LHCN-M2 (cell line): ENCODE measurements at places on chromosomes 1 and 21. TPM values are rescaled to one million over a fixed set of nuclear protein-coding genes. Genes with fewer than 3 reads are reported as not detected.

The OR2T35 gene
- not detected in 2 replicates for total RNA-seq

- no peak for DNase-seq
Observed at GRCh38 chr21:36992671-36993070, 13.8 kb upstream of the RIPPLY3 start.

DNA sequence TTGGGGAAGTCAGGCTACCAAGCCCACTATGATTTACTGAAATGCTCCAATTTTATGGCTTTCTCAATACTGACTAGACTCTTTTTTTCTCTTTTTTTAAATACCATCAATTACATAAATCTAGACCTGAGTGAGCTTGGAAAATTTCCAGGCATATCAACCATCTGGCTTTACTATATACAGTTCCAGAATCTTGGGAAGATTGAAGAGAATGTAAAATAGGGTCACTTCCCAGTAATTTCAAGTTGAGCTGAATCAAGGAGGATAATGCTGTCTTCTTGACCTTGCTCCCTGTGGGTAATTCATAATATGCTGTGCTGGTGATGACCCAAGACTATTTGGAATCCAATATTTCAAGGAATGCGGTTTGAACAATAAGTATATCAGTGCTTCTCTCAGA lies 108.1 kb downstream of the MAP3K21 start:
- DNase-seq = no peak

GRCh38 chr1:40477678-40478053 lies 576 bp downstream of the ZFP69 start:
- peak; percentile 13 for DNase-seq

DNA sequence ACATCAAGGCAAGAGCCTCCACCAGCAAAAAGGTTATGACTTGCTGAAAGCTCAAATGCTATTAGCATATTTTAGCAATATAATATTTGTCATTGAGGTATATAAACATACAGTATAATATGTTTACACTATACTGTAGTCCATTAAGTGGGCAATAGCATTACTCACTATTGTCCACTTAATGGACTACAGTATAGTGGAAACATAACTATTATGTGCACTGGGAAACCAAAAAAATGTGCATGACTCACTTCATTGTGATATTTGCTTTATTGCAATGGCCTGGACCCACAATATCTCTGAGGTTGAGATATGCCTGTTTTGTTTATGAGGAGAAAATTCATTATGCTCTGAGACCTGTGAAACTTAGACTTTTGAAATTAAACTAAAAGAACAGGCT lies 300.0 kb downstream of the BARHL2 start:
- DNase-seq = peak; percentile 15

DNA sequence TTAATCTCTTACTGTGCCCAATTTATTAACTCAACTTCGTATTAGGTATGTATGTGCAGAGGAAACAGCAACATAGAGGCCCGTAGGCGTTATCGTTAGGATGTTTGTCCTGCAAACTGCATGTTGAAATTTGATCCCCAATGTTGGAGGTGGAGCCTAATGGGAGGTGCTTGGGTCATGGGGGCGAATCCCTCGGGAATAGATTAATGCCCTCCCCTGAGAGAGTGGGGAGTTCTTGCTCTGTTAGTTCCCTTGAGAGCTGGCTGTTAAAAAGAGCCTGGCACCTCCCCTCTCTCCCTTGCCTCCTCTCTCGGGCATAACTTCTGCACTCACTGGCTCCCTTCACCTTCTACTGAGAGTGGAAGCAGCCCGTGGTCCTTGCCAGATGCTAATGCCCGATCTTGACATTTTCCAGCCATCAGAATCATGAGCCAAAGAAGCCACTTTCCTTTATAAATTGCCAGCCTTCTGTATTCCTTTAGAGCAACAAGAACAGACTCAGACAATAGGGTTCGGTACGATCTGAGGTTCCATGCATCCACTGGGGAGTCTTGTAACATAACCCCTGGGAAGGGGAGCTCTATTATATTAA lies 149.0 kb upstream of the RAB4A start:
- no peak for DNase-seq

DNA sequence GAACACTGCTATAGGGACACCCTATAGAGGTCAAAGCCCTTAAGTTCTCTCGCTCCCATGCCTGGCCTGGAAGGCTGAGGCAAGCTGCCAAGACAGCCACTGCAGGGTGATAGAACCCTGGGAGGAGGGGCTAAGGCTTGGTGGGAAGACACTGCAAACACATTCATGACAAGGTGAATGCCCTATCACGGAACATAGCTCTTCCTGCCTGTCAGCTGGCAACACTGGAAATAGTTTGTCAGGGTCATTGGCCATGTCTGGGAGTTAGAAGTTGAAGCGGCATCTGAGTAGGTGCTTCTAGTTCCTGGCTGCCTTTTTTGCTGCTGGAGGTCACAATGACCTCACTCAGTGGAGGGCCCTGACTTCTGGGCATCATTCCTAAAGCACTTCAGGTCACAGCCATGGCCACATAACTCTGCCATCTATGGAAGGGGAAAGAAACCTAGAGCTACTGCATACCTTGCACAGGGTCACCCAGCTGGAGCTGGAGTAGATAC lies 4.2 kb downstream of the FABP3 start:
- no peak for DNase-seq

DNA sequence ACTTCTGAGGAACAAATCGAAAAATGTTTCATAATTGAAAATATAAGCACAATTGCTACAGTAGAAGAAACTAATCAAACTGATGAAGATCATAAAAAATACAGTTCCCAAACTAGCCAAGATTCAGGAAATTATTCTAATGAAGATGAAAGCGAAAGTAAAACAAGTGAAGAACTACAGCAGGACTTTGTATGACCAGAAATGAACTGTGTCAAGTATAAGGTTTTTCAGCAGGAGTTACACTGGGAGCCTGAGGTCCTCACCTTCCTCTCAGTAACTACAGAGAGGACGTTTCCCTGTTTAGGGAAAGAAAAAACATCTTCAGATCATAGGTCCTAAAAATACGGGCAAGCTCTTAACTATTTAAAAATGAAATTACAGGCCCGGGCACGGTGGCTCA lies 30.6 kb downstream of the IFNAR1 start:
- no peak for DNase-seq

DNA sequence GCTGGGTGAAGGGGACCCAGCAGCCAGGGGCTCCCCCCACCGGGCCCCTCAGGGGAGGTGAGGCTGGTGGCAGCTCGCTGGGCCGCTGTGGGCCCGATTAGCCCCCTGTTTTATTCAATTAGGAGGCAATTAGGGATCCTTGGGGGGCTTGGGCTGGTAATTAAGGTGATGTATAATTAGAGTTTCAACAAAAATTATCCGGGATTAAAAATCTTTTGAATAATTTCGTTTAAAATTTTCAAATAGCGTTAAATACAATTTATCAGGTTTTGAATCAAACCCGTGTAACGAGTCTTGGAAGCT lies 4.1 kb downstream of the PRDM16 start:
- no peak for DNase-seq

DNA sequence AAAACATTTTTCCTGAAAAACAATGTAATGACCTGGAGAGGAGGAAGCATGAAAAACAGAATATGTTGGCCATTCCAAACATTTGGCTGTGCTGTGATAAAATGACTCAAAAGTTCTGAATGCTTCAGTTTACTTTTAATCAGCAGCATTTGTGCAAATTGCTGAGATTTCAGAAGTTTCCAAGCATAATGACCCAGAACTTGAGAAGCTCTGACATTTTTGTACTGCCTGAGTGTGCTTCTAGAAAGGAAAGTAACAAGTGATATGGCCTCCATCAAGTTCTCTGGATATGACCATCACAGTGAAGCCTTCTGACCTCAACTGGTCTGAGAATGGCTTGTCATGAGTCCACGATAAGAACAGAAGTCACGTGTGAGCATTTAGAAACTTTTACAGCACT lies 283.4 kb upstream of the ZRANB2 start:
- peak; percentile 11 for DNase-seq

DNA sequence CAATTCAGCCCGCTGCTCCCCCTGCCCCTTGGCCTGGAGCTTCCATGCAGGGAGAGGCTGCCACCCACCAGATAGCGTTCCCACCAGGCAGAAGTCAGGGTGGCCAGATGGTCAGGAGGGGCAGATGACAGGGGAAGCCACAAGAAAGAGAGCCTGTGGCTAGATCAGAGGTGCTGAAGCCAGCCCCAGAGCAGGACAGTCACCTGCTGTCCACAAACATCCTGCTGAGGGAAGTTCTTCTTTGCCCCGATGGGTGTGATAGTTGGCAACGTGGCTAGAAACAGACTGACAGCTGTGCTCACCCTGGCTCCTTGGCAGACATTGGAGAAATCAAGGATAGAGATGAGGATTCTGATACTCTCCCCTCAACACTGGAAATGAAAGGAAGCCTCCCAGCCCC lies 27.2 kb upstream of the SRP9 start:
- DNase-seq = no peak
